ENCODE measurements at places on chromosomes 7 and 10. TPM values are rescaled to one million over a fixed set of nuclear protein-coding genes. Genes with fewer than 3 reads are reported as not detected.

- DNase-seq = no peak
Measured at GRCh38 chr7:48638041-48638440, 286.3 kb upstream of the CDC14C start.

- no peak for DNase-seq
Measured at GRCh38 chr7:26192485-26193087, 8.0 kb downstream of the HNRNPA2B1 start.

DNA sequence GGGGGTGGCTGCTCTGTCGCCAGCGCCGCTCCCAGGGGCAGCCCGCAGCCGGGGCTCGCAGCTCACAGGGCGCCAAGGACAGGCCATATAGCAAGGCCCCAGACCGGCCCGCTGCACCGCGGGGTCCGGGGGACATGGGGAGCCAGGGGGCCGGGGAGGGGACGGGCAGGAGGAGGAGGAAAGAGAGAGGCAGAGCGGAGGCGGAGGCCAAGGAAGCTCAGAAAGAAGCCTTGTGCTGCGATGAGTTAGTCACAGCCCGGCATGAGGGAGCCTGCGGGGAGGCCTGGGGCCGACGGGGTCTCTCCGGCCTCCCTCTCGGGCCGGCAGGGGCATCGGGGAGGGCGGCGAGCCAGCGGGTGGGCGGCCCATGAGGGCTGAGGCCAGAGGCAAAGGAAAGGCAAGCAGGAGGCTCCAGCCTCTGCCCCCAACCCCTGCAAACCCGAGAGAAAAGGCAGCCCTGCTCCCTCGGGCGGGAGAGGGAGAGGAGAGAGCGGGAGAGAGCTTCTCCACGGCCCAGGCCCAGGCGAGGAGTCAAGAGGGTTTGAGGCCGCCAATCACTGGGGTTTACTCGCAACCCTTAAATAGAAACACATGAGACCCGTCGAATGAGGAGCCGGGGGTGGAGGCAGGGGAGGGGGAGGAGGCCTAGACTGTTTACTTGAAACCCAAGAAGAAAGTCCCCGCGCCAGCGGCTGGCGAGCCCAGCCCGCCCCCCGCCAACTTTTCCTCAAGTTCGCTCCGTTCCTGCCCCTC is 167.9 kb downstream of the NEURL1 start:
- no peak for DNase-seq

- no peak for DNase-seq
Measured at GRCh38 chr7:18521945-18522566, 26.5 kb downstream of the HDAC9 start.

- DNase-seq = no peak
Measured at GRCh38 chr7:5682551-5683279, 98.7 kb downstream of the RNF216 start.

- no peak for DNase-seq
Measured at GRCh38 chr7:4751398-4751947, 23.9 kb upstream of the AP5Z1 start.

- no peak for DNase-seq
Measured at GRCh38 chr7:87968021-87968420, 34.0 kb downstream of the ADAM22 start.

DNA sequence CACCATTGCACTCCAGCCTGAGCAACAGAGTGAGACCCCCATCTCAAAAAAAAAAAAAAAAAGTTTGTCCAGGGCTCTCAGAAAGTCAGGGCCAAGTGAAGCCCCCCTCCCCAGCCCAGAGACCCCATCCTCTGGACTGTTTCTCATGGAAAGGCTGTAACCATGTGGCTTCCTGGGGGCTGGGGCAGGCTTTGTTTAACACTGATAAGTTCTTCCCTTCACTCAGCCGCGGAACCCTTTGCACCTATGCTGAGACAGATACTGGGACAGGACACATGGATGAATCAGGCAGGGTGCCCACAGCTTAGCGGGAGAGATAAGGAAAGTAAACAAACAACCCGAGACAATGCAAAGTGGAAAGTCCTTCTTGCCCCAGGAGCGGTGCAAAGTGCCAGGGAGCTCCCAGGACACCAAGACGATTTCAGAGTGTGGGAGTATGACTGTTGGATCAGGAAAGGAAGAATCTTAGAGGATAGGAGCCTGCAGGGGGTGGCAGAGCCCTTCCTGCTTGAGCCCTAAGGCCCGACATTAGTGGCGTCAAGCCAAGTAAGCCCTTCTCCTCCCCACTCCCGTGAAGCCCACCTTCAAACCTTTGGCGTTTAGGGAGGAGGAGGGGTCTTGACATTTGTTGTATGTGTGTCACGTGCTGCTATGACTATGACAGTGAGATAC is 11.6 kb downstream of the MLXIPL start:
- no peak for DNase-seq

DNA sequence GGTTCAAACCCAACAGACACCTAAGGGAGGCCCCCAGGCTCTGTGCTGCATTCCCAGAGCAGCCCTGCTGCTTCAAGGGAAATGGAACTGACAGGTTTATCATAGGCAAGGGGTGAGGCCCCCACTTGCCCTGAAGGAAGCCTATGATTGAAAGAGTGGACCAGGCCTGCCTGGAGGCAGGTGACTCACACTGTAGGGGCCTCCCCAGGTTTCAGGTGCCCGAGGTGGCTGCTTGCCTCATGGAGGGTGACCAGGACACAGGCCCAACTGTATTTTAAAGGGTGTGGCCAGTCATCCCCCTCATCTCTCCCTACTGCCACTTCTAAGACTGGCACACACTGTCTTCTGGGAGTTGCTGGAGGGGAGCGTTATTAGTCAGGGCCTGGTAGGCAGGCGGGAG is 85.4 kb downstream of the ATXN7L1 start:
- no peak for DNase-seq

- no peak for DNase-seq
Measured at GRCh38 chr10:81534991-81535390, 340.0 kb upstream of the NRG3 start.

- no peak for DNase-seq
Measured at GRCh38 chr7:37390114-37390513, 58.5 kb downstream of the ELMO1 start.

Gene GRM3
- total RNA-seq = not detected

Gene GJC3
- total RNA-seq = not detected

Measured in natural killer cell treated with Interleukin-12 subunit alpha and Interleukin-12 subunit beta and Interleukin-15 and Interleukin-18, amount 100 ng/mL, for 72 hours (primary cell).